ENCODE measurements at places on chromosomes 7 and 10.

- DNase-seq, result no peak
Measured at GRCh38 chr10:77892761-77893160, 33.8 kb downstream of the DLG5 start.

GRCh38 chr7:1940402-1940786 is 270.3 kb downstream of the ELFN1 start:
- no peak for DNase-seq

GRCh38 chr10:132659206-132660091 is 121.9 kb downstream of the INPP5A start:
- no peak for DNase-seq

DNA sequence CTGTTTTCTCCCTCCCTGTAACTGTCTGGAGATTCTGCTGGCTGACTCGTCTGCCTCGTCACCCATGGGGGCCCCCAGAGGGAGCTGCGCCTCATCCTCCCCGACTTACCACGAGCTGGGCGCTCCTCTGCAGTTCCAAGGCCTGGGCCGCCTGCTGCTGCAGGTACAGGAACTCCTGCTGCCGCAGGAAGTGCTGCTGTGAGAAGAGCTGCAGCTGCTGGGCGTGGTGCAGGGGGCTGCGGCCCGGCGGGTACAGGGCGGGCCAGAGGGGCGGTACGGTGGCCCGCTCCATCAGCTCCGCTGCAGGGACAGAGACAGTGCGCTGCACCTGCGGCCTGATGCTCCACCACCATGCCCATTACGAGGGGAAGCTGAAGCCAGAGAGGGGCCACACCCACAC is 47.7 kb downstream of the TNRC18 start:
- no peak for DNase-seq

DNA sequence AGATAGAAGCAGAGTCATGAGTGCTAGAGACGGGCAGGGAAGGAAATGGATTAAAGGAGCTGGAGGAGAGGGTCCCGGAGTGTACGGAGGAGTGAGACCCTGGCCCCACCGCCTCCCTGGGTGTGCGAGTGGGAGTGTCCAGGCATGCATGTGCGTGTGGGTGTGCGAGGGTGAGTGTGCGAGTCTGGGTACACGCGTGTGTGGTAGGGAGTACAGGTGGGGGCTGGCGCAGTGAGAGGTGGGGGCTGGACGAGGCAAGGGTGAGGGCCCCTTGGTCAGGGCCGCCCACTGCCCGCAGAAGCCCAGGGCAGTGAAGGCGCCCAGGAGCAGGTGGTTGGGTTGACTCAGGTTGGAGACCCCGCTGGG is 97.6 kb downstream of the BMS1 start:
- DNase-seq, result no peak

- DNase-seq, result no peak
Measured at GRCh38 chr10:6228647-6229046, 25.9 kb downstream of the PFKFB3 start.

GRCh38 chr10:86979977-86980448 is 11.7 kb downstream of the ADIRF start:
- DNase-seq, result no peak

- no peak for DNase-seq
Measured at GRCh38 chr7:110568932-110569331, 522.0 kb upstream of the LRRN3 start.

- DNase-seq, result no peak
Measured at GRCh38 chr7:114152314-114152938, 233.6 kb upstream of the PPP1R3A start.

GRCh38 chr10:22779331-22780019 is 65.1 kb upstream of the PIP4K2A start:
- DNase-seq, result no peak

DNA sequence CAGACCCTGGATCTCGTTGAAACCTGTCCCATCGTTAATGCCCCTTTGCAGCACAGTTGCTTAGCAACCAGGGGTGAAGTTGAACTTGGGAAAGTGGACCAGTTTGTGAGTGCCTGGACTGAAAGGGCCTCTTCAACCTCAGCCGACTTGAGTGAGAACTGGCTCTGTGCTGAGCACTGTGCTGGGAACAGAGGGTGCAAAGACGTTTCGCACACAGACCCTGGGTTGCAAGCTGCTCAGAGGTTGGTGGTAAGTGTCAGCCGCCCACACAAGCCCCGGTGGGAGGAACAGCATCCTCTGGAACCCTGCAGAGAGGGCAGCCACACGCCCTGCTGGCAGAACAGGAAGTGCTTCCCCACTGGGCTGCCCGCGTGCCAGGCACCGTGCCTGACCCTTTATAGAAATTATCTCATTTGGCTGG is 89.2 kb downstream of the CARD11 start:
- no peak for DNase-seq

DNA sequence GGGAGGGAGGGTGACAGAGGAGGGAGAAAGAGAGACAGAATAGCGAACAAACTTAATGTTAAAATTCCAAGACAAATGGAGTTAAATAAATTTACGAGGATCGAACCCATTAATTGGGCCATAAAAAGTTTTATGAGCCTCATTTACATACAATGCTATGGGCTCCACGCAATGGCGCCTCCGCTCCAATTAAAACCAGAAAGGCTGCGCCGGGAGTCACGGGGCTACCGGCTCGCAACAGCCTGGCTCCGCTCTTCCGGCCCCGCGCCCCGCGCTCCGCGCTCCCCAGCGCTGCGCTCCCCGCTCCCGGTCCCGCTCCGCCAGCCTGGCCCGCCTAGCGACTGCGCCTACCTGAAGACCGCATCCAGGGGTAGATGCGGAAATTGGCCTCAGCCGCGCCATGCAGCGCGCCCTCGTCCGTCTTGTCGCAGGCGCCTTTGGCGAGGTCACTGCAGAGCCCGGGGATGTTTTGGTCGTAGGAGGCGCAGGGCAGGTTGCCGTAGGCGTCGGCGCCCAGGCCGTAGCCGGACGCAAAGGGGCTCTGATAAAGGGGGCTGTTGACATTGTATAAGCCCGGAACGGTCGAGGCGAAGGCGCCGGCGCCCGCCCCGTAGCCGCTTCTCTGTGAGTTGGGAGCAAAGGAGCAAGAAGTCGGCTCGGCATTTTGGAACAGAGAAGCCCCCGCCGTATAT is 513 bp downstream of the HOXA7 start:
- DNase-seq, result no peak

- peak; percentile 42 for DNase-seq
Measured at GRCh38 chr7:8436965-8437364, 3.6 kb downstream of the NXPH1 start.

DNA sequence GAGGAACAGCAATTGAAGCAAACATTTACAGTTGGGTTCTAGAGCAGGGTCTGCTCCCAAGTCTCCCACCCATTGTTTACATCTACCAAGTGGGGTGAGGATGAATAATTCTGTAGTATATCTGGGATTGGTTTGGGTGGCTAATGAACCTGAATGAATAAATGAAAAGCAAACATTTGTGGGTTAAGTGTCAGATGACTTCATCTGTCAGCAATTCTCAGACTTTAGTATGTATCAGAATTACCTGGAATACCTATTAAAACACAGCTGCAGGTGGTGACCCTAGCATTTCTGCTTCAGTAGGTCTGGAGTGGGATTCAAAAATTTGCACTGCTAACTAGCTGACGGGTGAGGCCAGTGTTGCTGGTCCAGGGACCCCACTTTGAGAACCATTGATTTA is 18.0 kb upstream of the NPVF start:
- no peak for DNase-seq

- DNase-seq, result no peak
Measured at GRCh38 chr7:45655539-45655938, 81.4 kb downstream of the ADCY1 start.

GRCh38 chr7:41415051-41415450 is 287.8 kb downstream of the INHBA start:
- no peak for DNase-seq

DNA sequence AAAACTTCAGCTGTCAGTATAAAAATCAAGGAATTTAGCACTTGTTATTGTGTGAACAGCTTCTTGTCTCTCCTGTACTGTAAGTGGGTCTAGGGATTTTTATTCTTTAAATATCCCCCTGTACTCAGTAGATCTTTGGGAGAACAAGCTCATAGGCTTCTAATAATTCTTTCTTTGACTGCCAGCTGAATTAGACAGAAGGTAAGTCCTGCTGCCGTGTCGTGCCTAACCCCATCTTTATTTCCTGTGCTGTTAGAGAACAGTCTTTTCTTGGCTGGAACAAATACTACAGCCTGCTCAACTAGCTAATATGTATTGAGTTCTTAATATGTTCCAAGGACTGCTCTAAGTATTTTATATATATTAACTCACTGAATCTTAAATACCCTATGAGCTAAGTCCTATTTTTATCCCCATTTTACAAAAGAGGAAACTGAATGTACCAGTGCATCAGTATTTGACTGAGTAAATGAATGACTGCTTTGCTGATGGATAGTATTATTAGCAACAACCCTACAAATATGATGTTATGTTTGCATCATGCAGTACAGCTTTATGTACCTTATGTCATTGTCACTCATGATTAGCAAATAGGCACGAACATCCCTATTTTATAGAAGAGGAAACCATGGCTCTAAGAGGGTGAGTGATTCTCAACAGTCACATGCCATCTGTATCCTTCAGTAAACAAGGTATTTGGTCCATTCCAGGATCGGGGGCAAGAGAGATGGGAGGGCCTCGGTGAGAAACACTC is 5.5 kb upstream of the DUSP5 start:
- DNase-seq, result no peak
